PC-9 (cell line): ENCODE measurements at places on chromosomes 12 and 14. TPM values are rescaled to one million over a fixed set of nuclear protein-coding genes. Genes with fewer than 3 reads are reported as not detected.

DNA sequence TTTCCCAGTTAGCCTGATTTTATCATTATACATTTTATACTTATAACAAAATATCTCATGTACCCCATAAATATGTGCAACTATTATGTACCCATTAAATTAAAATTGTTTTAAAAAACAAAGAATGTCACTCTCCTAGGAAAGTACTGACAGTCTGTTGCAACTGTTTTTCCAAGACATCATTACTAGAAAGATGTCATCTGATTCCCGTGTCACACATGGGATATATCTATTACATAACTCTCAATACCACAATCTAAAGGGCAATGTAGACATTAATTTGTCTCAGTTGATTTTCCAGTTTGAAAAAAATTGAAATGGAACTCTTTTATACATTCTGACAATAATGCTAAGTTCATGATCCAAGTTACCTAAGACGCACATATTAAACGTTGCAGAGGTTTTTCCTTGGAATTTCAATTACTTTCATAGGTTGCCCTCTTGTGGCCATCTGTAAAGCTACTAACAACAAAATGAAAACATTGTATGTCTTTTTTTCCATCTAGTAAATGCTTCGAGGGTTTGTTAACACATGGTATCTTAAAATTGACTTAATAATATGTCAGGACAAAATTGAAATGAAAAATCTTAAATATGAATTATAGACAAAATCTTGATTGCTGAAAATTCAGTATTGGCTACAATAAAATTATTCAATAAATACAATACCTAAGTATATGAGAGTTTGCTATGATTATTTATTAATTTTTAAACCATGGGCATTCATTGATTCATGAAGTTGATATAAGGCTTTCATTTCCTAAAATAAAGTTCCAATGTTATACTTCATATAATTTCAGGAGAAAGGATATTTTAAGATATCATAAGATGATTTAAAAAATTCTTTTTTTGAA lies 131.6 kb downstream of the PPFIA2 start:
- H3K27me3 ChIP-seq = no peaks in the 10 kb centered on the region
- no peaks in the 10 kb centered on the region for H3K4me1 ChIP-seq
- H3K36me3 ChIP-seq = no peaks in the 10 kb centered on the region
- no peak for DNase-seq
- H3K27ac ChIP-seq = no peak overlapping the region

DNA sequence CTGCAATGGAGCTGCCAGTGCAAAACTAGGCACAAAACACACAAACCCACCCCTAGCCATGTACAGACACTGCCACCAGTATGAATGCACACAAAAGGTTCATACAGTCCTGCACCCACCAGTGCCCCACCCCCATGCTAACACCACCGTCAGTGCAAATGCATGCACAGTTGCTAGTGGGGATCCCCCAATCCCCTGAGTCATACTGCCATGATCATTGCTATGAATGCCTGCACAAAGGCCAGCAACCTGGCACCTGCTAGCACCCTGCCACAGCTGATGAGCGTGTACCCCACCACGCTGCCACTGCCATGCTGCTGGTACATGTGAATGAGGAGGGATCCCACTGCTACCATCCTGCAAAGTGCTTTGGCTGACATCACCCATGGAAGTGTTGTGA lies 23.9 kb downstream of the PZP start:
- DNase-seq = no peak
- no peaks in the 10 kb centered on the region for H3K27me3 ChIP-seq
- H3K4me1 ChIP-seq = no peaks in the 10 kb centered on the region
- no peak overlapping the region for H3K4me3 ChIP-seq
- no peaks in the 10 kb centered on the region for H3K36me3 ChIP-seq
- no peak overlapping the region for H3K27ac ChIP-seq

EML5 gene
- total RNA-seq = 0.43 and 0.46 TPM in 2 replicates

FOXG1 gene
- not detected in 2 replicates for total RNA-seq
